ENCODE measurements at places on chromosomes 16 and 17.

DNA sequence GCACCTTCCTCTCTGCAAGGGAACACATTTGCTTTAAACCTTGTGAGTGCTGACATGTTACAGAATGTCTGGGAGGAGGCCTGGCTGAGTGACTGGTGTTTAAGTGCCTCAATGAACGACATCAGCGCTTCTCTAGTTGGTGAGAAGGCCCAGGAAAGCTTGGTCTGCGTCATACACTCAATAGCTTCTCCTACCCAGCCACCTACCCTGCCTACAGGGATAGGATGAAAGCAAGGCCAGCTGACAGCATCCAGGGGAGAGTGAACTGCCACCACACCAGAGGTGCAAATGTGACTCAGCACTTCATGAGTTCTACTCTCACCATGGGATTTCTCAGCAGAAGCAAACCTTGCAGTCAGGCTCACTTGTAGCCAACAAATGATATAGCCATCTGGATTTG, 31.7 kb upstream of the CFAP20 start:
- peak; percentile 65 for ATAC-seq

DNA sequence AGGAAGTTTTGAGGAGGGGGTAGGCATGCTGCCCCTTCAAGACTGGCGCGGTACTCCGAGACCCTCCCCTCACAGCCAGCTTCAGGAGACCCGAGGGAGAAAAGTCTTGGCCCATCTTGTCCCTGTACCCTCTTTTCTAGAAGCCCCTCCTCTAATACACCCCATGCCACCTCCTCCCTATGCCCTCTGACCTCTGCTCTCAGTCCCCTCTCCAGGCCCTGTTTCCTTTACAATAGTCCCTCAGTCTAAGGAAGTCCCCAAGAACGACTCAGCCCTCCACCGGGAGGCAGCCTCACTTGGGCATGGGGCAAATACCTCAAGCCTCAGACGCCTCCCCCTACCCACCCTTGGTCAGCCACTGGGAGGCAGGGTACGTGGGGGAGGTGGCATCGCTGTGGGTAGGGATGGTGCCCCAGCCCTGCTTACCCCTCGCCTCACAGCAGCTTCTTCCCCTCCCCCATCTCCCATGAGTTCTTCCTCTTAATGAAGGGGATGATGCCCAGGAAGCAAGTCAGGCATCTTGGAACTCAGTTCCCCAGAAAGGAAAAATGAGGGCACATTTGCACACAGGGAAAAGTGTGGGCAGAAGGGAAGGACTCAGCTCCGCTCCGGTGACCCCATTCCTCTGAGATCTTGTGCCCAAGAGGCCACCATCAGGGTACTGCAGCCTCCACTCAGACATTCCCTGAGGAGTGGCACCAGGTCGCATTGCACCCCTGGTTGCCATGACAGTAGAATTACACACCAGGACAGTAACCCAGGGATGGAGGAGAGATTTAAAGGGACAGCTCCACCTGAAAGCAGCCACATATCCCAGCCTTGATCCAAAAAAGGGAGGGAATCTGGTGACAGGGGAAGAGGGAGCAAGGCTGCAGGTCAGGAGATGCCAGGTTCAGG, 6.2 kb downstream of the MPP2 start:
- ATAC-seq = peak; percentile 24

GRCh38 chr17:7982666-7983065, 19.7 kb upstream of the GUCY2D start:
- ATAC-seq = no peak

GRCh38 chr17:20086416-20087076, 77.4 kb downstream of the SPECC1 start:
- ATAC-seq = peak; percentile 79

GRCh38 chr16:78499399-78499798, 399.9 kb downstream of the WWOX start:
- ATAC-seq = no peak

GRCh38 chr16:85002608-85003007, 8.7 kb downstream of the ZDHHC7 start:
- no peak for ATAC-seq

DNA sequence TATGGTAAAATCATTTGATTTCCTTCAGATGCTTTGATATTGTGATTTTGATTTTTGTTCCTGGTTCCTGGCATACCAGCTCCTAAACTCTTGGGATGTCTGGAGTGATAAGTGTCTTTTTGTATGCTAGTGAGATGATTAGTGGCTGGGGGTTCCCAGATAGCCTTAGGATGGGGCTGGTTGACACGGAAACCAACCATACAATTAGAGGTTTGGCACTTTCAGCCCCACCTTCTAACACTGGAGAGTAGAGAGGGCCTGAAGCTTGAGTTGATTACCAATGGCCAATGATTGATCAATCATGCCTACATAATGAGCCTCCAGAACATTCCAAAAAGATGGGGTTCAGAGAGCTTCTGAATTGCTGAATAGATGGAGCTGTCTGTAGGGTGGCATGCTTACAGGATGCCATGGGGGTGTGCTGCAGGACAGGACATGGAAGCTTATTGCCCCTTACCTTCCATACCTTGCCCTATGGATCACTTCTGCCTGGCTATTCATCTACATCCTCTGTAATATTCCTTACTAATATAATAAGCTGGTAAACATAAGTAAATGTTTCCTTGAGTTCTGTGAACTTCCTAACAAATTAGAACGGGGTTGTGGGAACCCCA, 22.8 kb downstream of the RNF112 start:
- ATAC-seq = no peak

DNA sequence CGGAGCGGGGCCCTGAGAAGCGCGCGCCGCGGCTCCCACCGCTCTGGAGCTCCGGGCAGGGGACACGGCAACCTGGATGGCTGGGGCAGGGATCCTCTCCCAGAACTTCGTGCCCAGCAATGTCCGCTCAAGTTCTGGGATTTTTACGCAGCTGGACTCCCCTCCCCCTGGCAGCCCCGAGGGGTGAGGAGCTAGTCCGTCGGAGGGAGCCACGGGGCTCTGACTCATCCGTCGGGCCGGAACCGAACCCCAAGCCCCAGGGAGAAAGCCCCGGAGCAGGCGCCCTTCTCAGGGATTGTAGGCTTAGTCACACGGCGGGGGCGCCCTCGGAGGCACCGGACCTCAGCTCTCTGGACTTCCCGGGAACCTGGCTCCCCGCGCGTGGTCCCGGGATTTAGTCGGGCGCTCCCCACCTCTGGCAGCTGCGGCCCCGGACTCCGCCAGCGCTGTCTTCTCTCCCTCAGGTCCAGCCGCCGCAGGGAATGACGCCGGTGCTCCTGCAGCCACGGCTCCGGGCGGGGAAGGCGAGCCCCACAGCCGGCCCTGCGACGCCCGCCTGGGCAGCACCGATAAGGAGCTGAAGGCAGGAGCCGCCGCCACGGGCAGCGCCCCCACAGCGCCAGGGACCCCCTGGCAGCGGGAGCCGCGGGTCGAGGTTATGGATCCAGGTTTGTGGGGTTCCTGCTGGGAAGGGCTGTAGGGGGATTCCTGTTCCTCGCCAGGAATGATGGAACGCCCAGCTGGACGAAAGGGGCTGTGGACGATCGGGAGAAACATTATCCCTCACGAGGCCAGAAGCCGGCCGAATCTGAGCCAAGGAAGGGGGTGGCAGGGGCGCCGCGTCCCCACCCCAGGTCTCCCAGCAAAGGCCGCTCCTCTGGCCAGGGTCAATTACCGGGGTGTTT, 830 bp downstream of the SPHK1 start:
- no peak for ATAC-seq

- no peak for ATAC-seq
Observed at GRCh38 chr17:69709441-69709840, 294.9 kb downstream of the MAP2K6 start.

GRCh38 chr16:59324462-59324861, 590.3 kb upstream of the GOT2 start:
- no peak for ATAC-seq
